ENCODE measurements at places on chromosomes 2 and 18.

DNA sequence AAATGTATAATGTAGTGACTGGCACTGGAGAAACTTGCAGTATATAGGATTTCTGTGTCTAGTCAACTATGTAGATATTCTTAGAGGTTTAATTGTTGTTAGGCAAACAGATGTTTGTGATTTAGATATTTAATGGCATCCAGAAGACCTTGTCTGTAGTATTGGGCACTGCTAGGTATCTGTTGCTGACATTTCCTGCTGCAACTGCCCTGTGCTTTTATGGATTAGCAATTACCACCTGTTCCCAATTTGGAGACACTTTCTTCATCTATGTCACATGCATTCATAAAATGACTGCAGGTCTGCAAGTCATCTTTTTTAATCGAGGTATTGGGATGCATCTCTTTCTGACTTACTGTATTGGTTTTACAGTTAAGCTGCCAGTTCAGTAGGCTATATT, 71.3 kb downstream of the ITGA4 start:
- no peak for DNase-seq

GRCh38 chr2:156445296-156446220, 9.4 kb downstream of the GPD2 start:
- DNase-seq: no peak

DNA sequence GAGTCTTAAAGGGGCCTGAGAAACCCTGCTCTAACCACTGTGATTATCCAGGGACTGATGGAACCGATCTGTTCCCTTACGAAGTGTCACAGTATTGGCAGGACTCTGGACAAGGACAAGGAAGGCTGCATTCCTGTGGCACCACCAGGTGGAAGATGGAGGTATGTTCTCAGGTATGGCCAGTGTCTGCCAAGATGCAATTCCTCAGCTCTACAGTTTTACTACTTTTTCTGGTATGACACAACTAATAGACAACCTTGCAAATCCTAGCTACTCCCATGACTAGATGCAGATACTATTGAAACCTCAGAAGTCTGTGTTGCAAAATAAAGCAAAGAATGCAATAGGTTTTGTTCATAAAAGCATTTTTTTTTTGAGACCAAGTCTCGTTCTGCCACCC, 14.6 kb downstream of the RAB31 start:
- DNase-seq: no peak

DNA sequence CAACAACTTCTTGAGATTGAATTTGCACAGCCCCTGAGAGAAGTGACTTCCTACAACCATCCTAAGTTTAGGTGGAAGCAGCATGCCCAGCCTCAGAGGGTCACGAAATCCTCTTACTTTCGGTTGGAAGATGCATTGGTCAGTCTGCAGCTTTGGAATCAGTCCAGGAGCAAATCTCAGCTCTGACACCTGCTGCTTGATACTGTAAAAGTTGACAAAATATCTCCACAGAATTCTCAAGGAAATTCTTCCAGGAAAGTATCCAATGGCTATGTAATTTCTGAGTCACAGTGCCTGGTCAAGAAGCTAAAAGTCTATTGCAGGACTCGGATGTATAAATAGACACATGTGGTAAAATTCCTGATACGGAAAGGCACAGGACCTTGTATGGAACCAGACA, 414.5 kb upstream of the GYPC start:
- DNase-seq: no peak

- DNase-seq: no peak
These were observed 111.4 kb downstream of the NBAS start for GRCh38 chr2:15449556-15450236.

GRCh38 chr18:69705987-69706386, 241.7 kb downstream of the CD226 start:
- no peak for DNase-seq

- DNase-seq: no peak
These were observed 57.8 kb upstream of the HS6ST1 start for GRCh38 chr2:128376241-128377041.

- no peak for DNase-seq
These were observed 110.7 kb downstream of the KLHL29 start for GRCh38 chr2:23495661-23496114.

- no peak for DNase-seq
These were observed 391.0 kb upstream of the LINC00305 start for GRCh38 chr18:64539847-64540246.

All from T-helper 22 cell (primary cell).